ENCODE measurements at places on chromosomes 12 and 14.

DNA sequence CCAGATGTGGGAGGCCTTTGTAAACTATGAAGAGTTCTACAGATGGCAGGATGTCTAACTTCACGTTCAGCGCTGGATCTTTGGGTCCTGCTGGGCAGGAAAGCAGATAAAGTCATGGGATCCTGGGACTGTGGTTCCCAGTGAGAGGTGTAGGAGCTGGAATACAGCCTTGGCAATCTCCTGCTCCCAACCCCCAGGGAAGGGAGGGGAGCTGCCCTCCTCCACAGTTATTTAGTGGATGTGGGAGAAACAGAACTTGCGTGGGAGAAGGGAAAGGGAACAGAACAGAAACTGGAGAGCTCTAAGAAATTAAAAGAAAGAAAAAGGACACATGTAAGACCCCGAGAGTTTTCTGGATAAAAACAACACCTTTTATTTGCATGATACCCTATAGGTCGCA lies 37.0 kb downstream of the NUAK1 start:
- DNase-seq, result no peak

DNA sequence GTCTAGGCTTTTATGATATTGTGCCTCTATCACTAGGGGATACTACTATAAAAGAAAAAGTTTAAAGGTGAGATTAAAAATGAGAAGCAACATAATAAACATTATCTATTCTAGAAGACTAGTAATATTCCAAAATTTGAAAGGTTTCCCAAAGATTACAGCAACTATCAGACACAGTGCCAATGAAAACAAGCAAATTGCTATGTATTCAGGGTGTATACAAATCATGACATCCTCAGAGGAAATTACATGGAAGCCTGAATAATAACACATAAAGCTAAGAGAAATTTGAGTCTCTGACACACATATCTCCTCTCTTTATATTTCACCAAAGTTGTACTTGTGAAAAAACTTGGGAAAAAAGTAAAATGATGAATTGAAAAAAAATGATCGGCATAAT lies 327.0 kb downstream of the SEC23A start:
- DNase-seq, result no peak

DNA sequence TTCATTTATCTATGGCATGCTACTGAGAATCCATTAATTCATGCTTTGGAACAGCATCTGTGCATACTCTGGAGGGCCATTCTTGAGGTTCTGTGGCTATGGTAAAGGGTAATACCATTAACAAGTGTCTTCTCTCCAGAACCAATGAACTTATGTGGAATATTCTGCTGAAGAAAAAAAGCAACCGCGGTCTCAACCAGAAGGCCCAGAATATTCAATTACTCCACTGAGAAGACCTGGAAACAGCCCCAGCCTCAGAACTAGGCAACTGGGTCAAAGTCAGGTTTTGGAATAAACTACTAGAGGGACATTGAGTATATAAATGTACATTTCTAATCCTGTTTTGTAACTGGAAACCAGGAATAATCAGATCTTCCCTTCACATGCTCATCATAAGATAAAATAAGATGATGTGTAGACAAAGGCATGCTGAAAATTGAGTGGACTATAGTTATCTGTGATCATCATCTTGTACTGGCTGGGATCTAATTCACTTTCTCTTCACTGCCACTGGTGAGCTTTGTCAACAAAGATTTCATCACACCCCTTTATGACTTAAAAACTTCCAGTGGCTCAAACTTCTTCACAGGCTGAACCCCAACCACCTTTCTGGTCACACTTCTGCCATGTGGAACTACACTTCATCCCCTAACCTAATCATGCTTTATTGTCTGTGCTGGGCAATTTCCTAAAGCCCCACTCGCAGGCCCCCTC lies 6.0 kb downstream of the SPTB start:
- DNase-seq, result no peak

GRCh38 chr12:52045794-52046199 lies 5.4 kb upstream of the NR4A1 start:
- no peak for DNase-seq

GRCh38 chr14:80699861-80700260 lies 241.7 kb downstream of the CEP128 start:
- DNase-seq, result no peak

DNA sequence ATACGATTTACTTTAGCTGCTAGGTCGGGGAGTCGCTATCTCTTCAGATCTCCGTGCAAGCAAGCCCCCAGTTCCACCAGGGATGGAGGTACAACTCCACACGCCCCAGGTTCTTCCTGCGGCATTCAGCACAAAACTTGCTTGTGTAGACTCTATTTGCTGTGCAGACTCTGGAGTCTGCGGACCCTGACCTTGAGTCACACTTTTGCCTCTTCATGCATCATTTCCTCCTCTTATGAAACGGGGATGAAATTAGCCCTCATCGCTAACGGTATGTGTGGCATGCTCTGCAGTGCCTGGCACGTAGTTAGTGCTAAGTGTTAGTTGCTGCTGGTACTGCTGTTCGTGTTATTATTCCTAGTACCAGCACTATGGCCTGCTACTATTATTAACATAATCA lies 84.4 kb downstream of the TMEM132D start:
- no peak for DNase-seq

DNA sequence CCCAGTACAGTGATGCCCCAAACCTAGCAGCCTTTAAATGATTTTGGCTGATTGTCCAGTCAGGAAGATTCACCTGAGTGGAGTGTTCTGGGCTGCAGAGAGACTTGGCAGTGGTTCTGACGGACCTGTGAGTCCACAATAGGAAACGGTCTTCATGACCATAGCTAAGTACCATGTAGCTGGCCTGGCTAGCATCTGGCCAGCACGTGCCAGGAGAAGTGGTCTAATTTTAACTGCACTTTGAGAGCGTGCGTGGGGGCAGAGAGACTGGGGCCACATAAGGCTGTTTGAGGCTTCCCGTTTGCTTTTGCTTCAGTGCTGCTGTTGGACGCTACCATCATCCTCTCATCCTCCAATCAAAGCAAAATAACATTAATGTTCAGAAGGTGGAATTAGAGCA lies 54.7 kb downstream of the PPM1A start:
- no peak for DNase-seq

Data from GM13976 (cell line).